Stimulated activated CD8-positive, alpha-beta memory T cell treated with anti-CD3 and anti-CD28 coated beads, Interleukin-7, amount 100 ng/mL, for 48 hours (primary cell): ENCODE measurements at places on chromosomes 2 and 18.

DNA sequence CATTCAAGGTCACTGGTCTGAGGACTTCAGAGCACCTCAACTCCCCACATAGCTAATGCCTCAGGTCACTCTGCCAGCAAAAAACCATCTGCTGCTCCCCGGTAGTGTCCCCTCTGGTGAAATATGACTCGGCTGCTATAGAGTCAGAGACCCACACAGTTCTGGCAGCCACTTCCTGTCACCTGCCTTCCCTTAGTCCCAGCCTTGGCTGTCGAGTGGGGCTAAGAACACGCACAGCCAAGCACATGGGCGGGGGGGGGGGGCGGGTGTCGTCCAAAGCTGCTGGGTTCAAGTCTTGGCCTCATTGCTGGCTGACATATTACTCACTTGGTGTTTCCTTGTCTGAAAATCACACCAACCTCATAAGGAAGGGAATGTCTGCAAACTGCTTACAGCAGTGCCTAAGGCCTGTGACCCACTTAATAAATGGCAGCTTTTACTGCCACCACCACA, 37.5 kb downstream of the POLR1A start:
- peak; percentile 41 for DNase-seq

DNA sequence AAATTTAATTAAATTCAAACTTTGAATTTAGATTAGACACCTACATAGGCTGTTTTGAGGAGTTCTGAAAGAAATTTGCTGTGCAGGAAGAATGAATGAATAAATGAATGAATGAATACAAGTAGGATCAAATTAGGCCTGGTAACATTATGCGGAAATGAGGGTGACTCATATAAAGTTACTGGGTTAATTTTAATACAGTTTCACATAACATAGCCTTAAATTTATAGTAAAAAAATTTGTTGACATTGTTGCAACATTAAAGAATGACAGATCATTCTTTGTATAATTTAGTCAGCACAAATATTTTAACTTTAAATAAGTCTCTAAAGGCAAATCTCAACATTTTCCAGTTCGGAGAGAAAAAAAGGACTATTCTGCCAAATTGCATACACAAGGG, 1293.1 kb upstream of the SLC39A10 start:
- DNase-seq = no peak

GRCh38 chr2:23476786-23477185, 91.8 kb downstream of the KLHL29 start:
- no peak for DNase-seq

GRCh38 chr2:39942950-39943349, 163.9 kb upstream of the THUMPD2 start:
- no peak for DNase-seq

- DNase-seq = no peak
Observed at GRCh38 chr2:61970807-61971556, 65.5 kb downstream of the COMMD1 start.

DNA sequence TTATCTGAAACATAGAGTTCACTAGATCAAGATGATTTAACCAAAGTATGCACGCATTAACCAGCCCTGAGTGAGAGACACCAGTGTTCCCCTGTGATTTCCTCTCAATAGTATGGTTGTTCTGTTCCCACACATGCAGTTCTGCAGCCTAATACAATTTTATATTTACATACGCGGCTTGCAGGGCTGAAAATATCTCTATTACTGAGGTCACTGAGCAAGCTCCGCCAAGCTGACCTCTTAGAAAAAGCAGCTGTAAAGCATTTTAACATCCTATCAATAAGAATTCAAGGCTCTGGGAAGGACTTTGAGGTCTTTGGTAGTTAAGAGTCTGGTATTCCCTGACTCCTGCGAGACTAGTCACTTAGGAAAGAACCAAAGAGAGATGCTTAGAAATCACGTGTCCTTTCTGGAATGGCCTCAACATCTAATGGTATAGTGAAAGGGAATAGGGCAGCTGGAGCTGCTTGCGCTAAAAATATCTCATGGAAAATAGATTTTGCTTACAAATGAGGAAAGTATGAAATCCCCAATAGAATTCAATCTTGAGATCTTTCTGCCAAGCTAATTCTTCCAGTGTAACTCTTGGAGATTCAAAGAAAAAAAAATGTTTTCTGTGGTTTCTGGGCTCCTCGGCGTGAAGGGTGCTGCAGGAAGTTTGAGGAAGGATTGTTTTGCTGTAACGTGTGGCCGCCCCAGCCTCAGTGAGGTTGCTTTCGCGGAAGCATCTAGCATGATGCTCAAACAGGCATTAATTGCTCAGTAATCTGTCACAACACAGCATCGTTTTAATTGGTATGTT, 59.2 kb downstream of the DOCK10 start:
- DNase-seq = no peak

DNA sequence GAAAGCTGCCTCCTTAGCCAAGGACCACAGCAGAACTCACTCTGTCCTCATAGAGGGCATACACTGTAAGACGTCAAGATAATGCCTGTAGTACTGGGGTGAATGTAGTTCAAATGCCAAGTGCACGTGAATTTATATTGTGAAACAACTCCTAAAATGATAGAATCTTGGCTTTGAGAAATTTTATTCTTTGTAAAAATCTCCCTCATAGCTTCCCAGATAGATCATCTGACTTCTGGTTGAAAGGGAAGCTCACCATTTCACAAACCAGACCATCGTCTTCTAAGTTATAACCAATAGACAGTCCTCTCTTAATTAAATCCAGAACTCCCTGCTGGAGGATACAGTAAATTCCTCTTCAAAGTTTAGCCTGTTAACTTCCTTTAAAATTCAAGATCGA, 110.9 kb upstream of the MSTN start:
- DNase-seq = no peak

DNA sequence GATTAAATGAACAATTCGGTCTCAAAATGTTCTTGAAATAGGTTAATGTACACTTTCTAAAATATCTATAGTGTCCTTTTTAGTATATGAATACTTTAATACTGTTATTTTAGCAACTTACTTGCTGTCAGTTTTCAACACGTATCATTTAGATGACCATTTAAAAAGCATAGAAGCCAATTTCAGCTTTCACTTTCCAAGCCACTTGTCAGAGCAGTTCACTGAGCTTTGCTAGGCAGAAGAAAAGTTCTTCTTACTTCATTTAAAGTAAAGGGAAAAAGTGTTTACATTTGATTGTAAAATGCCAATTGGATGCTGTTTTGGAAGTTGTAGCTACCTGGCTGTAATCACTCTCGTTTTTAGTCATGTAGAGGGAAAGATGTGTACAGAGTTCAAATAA, 126.0 kb downstream of the KCNH7 start:
- DNase-seq = no peak

GRCh38 chr18:76405681-76406356, 89.2 kb downstream of the ZNF516 start:
- peak; percentile 23 for DNase-seq

GRCh38 chr2:66432801-66433694, 1.9 kb upstream of the MEIS1 start:
- peak; percentile 26 for DNase-seq

DNA sequence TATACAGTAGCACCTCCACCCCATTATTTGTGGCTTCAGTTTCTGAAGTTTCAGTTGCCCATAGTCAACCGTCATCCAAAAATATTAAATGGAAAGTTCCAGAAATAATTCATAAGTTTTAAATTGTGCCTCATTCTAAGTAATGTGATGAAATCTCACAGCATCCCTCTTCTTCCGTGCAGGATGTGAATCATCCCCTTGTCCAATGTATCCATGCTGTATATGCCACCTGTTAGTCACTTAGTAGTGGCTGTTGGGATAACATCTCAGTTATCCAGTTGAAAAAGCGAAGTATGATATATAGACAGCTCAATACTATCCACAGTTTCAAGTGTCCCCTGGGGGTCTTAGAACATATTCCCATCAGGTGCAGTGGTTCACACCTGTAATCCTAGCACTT, 119.1 kb upstream of the OTX1 start:
- no peak for DNase-seq

DNA sequence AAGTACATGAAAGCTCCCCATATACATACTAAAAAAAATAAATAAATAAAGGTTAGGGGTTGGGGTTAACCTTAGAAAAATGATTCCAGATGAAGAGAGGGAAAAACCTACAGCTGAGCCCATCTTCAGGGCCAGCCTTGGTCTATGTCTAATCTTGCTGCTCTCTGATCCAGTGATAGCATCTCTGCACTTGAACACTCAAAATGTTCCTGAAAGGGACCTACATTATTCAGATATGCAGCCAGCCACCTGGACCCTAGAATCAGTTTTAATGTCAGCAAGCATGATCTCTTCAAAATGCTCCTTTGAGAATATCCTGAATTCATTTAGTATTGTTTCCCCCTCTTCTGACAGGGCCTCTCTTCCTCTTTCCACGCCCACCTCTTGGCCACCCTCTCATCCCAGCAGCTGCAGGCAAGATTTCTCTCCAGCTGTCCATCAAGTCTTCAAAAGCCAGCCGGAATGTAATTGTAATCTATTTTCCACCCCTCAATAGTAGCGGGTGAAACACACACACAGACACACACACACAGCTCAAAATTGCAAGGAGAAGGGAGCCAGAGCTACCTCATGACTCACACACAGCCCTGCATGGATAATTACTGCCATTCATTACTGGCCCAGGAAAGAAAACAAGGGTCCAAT, 135.5 kb downstream of the MYO3B start:
- DNase-seq = no peak

GRCh38 chr2:202848813-202849212, 22.8 kb downstream of the ICA1L start:
- DNase-seq = no peak

DNA sequence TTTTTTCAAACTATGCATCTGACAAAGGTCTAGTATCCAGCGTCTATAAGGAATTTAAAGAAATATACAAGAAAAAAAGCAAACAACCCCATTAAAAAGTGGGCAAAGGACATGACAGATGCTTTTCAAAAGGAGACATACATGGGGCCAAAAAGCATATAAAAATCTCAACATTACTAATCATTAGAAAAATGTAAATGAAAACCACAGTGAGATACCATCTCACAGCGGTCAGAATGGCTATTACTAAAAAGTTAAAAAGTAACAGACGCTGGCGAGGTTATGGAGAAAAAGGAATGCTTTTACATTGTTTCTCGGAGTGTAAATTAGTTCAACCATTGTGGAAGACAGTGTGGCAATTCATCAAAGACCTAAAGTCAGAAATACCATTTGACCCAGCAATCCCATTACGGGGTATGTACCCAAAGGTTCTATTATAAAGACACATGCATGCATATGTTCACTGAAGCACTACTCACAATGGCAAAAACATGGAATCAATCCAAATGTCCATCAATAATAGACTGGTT, 643.1 kb upstream of the LRRTM1 start:
- no peak for DNase-seq

DNA sequence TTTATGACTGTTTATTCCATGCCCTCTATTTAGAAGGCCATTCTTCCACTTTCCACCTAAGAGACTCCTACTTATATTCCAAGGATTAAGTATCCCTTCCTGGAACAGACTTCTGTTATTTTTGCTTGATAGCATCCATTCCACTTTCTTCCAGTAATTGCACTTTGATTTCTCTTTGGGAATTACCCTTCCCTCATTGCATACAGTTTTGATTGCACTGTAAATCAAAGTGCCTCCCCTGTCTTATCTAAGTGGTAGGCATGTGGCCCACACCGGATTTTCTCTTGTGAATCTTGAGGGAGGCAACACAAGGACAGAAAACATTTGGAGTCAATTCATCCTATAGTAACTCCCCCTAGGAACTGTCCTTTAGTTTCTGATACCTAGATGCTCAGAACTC, 120.4 kb downstream of the PDE11A start:
- no peak for DNase-seq

GRCh38 chr18:27595113-27595838, 410.2 kb upstream of the CHST9 start:
- no peak for DNase-seq

- DNase-seq = no peak
Observed at GRCh38 chr18:38526922-38527321, 961.3 kb upstream of the CELF4 start.

DNA sequence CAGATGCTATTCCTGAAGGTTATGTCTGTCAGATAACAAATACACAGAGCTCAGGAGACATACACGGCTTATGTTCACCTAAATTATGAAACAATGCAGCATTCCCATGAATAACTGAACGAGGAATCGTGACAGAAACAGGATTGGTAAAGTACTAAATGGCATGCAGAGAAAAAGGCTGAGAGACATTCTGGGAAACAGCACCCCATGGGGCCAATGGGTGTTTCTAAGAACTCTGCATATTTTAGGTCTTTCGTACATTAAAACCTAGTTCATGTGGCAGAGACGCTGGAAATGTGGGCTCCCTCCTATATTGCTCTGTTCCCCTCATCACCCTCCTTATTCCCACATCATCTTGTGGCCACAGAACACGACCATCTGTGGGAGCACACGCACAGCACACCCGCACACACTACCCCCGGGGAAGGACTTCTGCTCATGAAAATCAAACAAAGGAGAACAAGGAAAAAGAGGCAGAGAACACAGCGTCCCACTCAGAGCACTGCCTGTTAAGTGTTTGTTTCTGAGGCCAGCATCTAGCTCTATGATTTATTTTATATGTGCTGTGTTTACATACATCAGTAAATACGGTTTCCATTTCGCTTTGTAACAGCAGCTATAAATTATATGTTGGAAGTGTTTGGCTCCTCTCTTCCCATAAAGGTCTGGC, 143.6 kb downstream of the AFF3 start:
- DNase-seq = no peak

DNA sequence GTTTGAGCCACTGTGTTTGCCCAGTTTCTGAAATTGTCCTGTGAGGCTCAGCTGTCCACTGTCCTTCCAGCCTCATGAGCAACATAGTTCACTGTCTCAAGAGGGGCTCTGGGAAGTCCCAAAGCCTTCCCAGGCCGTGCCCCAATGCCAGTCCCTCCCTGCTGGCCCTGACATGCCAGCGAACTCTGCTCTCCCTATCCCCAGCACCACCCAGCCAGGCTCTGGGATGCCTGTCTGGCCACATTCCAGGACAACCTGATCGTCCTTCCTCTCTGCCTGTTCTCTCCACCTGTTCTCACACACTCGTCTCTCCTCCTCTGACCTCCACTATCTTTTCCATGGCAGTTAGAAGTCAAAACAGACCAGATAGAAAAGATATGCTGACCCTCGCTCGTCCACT, 278.0 kb upstream of the ID2 start:
- DNase-seq = no peak

DNA sequence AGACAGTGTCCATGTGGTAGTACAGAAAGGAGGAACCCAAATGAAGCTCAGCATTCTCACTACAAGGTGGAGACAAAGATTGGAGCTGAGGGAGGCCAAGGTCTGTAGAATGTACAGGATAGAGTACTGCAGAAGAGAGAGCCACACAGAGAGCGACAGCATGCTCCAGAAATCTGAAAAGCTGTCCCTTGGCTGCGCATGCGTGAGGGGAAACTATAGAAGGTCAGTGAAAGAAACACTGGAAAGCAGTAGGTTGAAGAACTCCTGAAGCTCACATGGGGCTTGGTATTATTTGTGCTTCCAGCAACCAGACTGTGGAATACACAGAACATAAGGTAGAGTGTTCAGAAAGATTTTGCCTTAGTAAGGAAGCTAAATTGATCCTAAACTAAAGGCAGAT, 142.5 kb downstream of the TXNL1 start:
- DNase-seq = no peak

GRCh38 chr2:127037476-127037875, 69.5 kb downstream of the BIN1 start:
- DNase-seq = no peak

GRCh38 chr2:85250045-85250444, 77.7 kb downstream of the TGOLN2 start:
- no peak for DNase-seq

- no peak for DNase-seq
Observed at GRCh38 chr2:65277791-65278483, 50.3 kb downstream of the ACTR2 start.
